ENCODE measurements at places on chromosomes 13 and 19.

- no peak for DNase-seq
Measured at GRCh38 chr19:55520691-55521292, 16.1 kb downstream of the SBK2 start.

GRCh38 chr13:66977161-66977560, 253.0 kb downstream of the PCDH9 start:
- no peak for DNase-seq

GRCh38 chr19:5052515-5052914, 83.6 kb downstream of the KDM4B start:
- DNase-seq, result no peak

- DNase-seq, result no peak
Measured at GRCh38 chr19:28208745-28209144, 1004.2 kb downstream of the UQCRFS1 start.

DNA sequence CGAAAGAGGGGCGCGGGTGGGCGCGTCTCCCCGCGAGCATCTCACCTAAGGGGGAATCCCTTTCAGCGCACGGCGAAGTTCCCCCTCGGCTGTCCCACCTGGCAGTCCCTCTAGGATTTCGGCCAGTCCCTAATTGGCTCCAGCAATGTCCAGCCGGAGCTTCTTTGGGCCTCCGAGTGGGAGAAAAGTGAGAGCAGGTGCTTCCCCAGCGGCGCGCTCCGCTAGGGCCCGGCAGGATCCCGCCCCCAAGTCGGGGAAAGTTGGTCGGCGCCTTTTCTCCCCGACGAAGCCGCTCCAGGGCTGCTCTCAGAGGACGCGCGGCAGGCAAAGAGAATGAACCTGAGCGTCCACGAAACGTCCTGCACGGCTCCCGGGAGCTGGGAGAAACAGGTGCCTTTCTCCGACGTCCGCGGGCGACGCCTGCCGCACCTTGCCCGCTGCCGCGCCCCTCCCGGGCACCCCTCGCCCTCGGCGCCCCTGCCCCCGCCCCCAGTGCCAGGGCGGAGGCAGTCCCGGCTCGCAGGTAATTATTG, 366 bp upstream of the KL start:
- no peak for DNase-seq

- no peak for DNase-seq
Measured at GRCh38 chr13:100542826-100543156, 45.8 kb downstream of the GGACT start.

GRCh38 chr19:660793-661426, 2.1 kb downstream of the RNF126 start:
- no peak for DNase-seq

GRCh38 chr19:17500447-17501198, 10.8 kb upstream of the PGLS start:
- no peak for DNase-seq

GRCh38 chr13:103945836-103946235, 879.6 kb upstream of the SLC10A2 start:
- no peak for DNase-seq

GRCh38 chr13:49690133-49690994, 922 bp downstream of the EBPL start:
- DNase-seq, result no peak

- DNase-seq, result no peak
Measured at GRCh38 chr13:45527699-45528462, 63.1 kb downstream of the COG3 start.

GRCh38 chr13:111080642-111081041, 34.5 kb upstream of the ARHGEF7 start:
- no peak for DNase-seq

- no peak for DNase-seq
Measured at GRCh38 chr13:107057028-107057631, 489.2 kb upstream of the ARGLU1 start.

GRCh38 chr13:73773168-73773549, 361.0 kb downstream of the KLF12 start:
- no peak for DNase-seq

DNA sequence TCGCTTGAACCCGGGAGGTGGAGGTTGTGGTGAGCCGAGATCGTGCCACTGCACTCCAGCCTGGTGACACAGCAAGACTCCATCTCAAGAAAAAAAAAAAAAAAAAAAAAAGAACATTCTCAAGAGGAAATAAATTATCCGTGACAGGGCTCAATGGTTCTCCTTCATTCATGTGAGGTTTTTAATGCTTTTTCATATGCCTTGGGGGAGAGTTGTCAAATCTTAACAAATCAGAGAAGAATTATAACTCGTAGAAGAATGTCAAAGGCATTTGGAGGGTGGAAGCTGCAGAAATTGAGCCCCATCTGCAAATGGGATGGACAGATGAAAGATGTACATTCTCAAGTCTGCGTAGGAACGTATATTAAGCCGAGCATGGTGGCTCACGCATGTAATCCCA, 34.9 kb upstream of the HOMER3 start:
- no peak for DNase-seq

Data from stimulated activated CD8-positive, alpha-beta memory T cell treated with anti-CD3 and anti-CD28 coated beads, Interleukin-7, amount 100 ng/mL, for 48 hours (primary cell).